Gastrocnemius medialis (tissue), 4 donors: ENCODE measurements at places on chromosomes 3 and 15.

GRCh38 chr3:122415104-122415744 is 638 bp downstream of the WDR5B start:
- H3K27ac ChIP-seq = peak overlapping the region; percentile 91
- H3K4me3 ChIP-seq = peak overlapping the region; percentile 77
- H3K36me3 ChIP-seq = no peaks in the 10 kb centered on the region
- peaks cover 43% of the 10 kb centered on the region for H3K4me1 ChIP-seq
- H3K27me3 ChIP-seq = no peaks in the 10 kb centered on the region
- DNase-seq = peak; percentile 47

DNA sequence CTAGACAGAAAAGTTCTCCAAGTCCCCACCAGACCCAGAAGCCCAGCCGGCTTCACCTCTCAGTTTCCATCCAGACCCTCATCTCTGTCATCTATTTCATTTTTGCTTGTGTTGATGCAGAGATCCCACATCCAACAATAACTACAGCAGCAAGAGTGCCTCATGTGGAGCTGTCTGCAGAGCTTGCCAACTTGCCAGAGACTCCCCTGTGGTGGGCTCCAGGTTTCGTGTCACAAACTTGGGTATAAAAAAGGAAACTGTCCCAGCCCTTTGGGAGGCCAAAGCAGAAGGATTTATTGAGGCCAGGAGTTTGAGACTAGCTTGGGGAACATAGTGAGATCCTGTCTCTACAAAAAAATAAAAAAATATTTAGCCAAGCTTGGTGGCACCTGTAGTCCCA is 182.4 kb upstream of the ATP10A start:
- no peak overlapping the region for H3K27ac ChIP-seq
- H3K36me3 ChIP-seq = no peaks in the 10 kb centered on the region
- no peaks in the 10 kb centered on the region for H3K27me3 ChIP-seq
- no peaks in the 10 kb centered on the region for H3K4me1 ChIP-seq
- no peak for DNase-seq
- no peak overlapping the region for H3K4me3 ChIP-seq

DNA sequence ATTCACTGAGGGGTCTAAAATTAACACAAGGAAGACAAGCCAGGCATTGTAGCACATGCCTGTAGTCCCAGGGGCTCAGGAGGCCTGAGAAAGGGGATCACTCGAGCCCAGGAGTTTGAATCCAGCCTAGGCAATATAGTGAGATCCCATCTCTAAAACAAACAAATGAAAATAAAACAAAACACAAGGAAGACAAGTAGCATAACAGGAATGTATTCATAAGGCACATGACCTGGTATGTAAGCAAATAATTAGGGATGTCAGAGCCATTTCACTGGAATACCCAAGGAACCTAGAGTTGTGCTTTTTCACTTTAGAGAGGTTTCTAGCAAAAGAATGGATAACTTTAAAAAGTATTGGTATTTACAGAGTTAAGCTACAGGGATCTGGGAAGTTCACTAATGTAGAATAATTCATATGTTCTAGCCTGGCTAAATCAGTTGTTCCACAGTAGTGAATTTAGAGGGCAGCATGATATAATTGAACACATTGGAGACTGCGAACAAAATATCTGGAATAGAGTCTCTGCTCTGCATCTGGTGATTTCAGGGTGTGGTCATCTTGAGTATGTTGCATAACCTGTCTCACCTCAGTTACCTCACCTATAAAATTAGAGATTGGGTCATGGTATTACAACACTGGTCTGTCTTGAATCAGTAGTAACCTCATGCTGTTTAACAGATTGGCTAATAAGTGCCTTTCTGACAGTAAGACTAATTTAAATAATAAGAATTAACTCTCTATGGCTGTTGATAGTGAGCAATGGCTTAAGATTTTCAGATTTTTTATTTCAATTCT is 9.3 kb downstream of the GRAMD1C start:
- no peak for DNase-seq
- no peak overlapping the region for H3K27ac ChIP-seq
- H3K4me1 ChIP-seq = no peaks in the 10 kb centered on the region
- H3K4me3 ChIP-seq = no peak overlapping the region
- no peaks in the 10 kb centered on the region for H3K27me3 ChIP-seq

GRCh38 chr3:30007668-30008067 is 598.7 kb upstream of the TGFBR2 start:
- H3K36me3 ChIP-seq = no peaks in the 10 kb centered on the region
- no peak overlapping the region for H3K27ac ChIP-seq
- no peak overlapping the region for H3K4me3 ChIP-seq
- no peak for DNase-seq
- H3K27me3 ChIP-seq = no peaks in the 10 kb centered on the region

GRCh38 chr3:3771094-3771493 is 28.1 kb upstream of the LRRN1 start:
- H3K36me3 ChIP-seq = peaks cover 3% of the 10 kb centered on the region
- no peak overlapping the region for H3K27ac ChIP-seq
- H3K4me3 ChIP-seq = no peak overlapping the region
- DNase-seq = no peak

DNA sequence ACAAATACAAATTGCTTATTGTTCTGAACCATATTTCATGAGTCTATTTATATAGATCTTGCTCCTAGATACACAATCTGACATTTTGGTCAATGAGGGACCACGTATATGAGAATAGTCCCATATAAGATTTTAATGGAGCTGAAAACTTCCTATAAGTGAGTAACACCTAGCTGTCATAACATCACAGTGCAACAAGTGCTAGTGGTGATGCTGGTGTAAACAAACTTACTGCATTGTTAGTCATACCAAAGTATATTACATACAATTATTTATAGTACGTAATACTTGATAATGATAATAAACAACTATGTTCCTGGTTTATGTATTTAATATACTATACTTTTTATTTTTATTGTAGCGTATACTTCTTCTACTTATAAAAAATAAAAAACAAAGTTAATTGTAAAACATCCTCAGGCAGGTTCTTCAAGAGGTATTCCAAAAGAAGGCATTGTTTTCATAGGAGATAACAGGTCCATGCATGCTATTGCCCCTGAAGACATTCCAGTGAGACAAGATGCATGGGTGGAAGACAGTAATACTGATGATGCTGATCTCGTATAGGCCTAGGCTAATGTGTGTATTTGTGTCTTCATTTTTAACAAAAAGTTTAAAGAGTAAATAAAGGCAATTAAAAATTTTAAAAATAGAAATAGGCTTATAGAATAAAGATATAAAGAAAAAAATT is 46.8 kb upstream of the NAALADL2 start:
- no peaks in the 10 kb centered on the region for H3K4me1 ChIP-seq
- H3K27ac ChIP-seq = no peak overlapping the region
- H3K36me3 ChIP-seq = no peaks in the 10 kb centered on the region
- H3K4me3 ChIP-seq = no peak overlapping the region
- no peak for DNase-seq

DNA sequence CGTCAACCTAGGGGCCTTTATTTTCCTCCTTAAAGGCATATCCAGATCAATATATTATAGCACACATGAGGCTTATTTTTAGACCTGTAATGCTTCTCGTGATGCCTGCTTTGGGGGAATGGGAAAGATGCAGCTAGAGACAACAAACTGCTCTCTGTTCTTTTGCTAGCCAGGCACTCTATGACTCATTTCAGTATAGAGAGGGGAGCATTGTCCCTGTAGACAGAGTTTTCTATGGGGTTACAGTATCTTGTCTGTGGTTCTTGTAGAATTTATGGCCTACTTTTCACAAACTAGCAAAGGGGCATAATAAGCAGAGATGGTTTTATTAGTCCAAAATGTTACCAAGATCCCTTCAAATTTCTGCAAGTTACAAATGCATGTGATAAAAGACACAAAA is 305.6 kb downstream of the LSAMP start:
- no peaks in the 10 kb centered on the region for H3K36me3 ChIP-seq
- no peaks in the 10 kb centered on the region for H3K4me1 ChIP-seq
- no peak overlapping the region for H3K27ac ChIP-seq
- no peak overlapping the region for H3K4me3 ChIP-seq

- no peaks in the 10 kb centered on the region for H3K36me3 ChIP-seq
- DNase-seq = no peak
- peaks cover 44% of the 10 kb centered on the region for H3K4me1 ChIP-seq
- peaks cover 5% of the 10 kb centered on the region for H3K27me3 ChIP-seq
- H3K4me3 ChIP-seq = no peak overlapping the region
Observed at GRCh38 chr3:52240886-52241370, 2.0 kb upstream of the TWF2 start.

DNA sequence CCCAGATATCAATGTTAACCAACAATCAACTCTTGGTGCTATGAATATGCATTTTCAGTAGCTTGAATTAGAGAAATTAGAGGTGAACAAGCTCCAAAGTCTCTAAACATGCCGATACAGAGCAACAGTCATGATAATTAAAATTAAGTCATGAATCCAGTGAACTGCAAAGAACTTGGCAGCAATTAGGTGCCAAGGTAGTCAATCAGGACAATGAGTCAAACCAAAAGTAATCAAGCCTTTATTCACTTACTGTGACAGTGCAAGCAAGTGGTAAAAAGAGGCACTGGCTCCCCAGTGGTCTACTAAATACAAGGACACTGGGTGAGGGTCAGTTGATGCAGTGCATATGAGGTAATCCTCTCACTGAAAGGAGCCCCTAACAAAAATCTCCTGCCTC is 1.8 kb downstream of the ZNF770 start:
- DNase-seq = no peak
- peaks cover 27% of the 10 kb centered on the region for H3K4me1 ChIP-seq
- no peaks in the 10 kb centered on the region for H3K27me3 ChIP-seq
- peak overlapping the region; percentile 96 for H3K27ac ChIP-seq

DNA sequence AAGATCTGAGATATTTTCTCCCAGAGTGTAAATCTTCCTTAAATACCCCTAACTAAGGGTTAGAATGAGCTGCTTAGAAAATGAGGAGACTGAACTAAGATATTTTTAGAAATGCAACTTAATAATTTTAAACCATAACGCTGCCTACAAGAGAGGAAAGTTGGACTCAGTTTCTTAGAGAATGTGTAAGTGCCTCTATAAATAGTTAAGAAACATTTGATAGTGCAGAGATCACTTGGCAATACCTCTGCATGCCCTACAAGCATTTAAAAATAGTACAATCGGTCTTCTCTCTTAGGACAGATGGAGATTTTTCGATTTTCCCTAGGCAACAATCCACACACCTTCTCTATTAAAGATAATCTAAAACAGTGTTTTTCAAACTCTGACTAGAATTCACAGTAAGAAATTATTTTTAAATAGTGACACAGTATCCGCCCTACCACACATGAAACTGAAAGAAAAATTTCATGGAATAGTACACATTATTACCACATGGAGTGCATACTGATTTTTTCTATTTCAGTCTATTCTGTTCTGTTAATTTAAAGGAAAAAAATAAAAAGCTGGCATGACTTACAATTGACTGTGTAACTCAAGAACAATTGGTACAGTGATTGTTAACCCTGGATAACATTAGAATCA is 83.2 kb downstream of the GADL1 start:
- peak overlapping the region; percentile 84 for H3K27ac ChIP-seq
- H3K4me3 ChIP-seq = peak overlapping the region; percentile 34
- DNase-seq = no peak
- no peaks in the 10 kb centered on the region for H3K36me3 ChIP-seq

GRCh38 chr3:191373327-191373726 is 43.0 kb upstream of the UTS2B start:
- H3K27me3 ChIP-seq = no peaks in the 10 kb centered on the region
- H3K36me3 ChIP-seq = no peaks in the 10 kb centered on the region
- H3K4me3 ChIP-seq = no peak overlapping the region
- H3K27ac ChIP-seq = no peak overlapping the region
- no peak for DNase-seq
- peaks cover 23% of the 10 kb centered on the region for H3K4me1 ChIP-seq

DNA sequence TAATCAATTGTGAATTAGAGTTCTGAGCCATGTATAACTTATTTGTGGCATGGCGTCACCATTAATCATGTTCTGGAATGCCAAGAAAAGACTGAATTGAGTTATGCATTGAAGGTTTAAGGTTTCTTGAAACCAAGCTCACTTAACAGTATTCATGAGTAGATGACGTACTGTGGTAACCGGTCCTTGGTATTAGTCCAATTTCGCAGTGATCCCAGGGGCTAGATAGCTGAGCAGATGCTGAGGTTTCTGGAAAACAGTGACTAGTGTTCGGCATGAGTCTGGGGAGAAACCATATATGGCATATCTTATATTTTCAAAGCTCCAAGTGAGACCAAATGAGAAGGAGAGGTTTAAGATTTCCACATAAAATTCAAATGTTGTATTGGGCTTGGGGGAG is 218.3 kb upstream of the LYSMD4 start:
- no peak overlapping the region for H3K27ac ChIP-seq
- H3K4me1 ChIP-seq = no peaks in the 10 kb centered on the region
- no peak for DNase-seq
- H3K36me3 ChIP-seq = no peaks in the 10 kb centered on the region
- H3K4me3 ChIP-seq = no peak overlapping the region

GRCh38 chr3:157134620-157135191 is 25.2 kb downstream of the CCNL1 start:
- peak overlapping the region; percentile 76 for H3K27ac ChIP-seq
- DNase-seq = peak; percentile 36
- no peak overlapping the region for H3K4me3 ChIP-seq
- peaks cover 75% of the 10 kb centered on the region for H3K4me1 ChIP-seq

GRCh38 chr15:67691450-67691849 is 133.9 kb upstream of the SKOR1 start:
- no peaks in the 10 kb centered on the region for H3K27me3 ChIP-seq
- no peak overlapping the region for H3K4me3 ChIP-seq
- no peak for DNase-seq
- H3K27ac ChIP-seq = no peak overlapping the region
- H3K4me1 ChIP-seq = no peaks in the 10 kb centered on the region
